ENCODE measurements at places on chromosomes 5 and 9. TPM values are rescaled to one million over a fixed set of nuclear protein-coding genes. Genes with fewer than 3 reads are reported as not detected.

GRCh38 chr9:8706531-8706930 lies 907.0 kb upstream of the DMAC1 start:
- DNase-seq = no peak

DNA sequence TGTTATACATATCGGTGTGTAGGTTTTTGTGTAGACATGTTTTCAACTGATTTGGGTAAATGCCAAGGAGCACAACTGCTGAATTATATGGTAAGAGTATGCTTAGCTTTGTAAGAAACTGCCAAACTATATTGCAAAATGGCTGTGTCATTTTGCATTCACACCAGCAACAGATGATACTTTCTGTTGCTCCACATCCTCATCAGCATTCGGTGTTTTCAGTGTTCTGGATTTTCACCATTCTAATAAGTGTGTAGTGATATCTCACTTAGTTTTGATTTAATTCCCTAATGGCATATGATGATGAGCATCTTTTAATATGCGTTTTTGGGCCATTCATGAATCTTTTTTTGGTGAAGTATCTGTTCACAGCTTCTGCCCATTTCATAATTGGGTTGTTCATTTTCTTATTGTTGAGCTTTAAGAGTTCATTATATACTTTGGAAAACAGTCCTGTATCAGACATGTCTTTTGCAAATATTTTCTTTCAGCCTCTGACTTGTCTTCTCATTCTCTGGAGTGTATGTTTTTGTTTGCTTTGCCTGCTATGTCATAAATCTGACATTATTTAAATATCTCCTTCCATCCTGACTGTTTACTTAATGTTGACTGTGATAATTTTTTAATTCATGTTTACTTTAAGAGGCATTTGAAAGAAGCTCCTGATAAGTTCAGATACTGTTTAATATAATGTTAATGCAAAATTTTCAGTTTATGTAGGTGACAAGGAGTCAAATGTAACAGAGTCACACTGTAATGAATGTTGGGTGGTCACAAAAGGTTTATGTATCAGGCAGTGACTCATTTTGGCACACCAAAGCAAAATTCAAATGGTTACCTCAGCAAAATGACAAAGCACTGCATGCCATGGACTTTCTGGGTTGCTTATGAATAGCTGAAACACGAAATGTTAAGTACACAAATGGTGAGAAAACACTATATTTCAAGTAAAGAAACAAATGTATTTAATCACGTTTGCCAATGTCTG lies 181.1 kb upstream of the DAB2 start:
- DNase-seq = no peak

GRCh38 chr5:123997462-123998215 lies 485.7 kb downstream of the CSNK1G3 start:
- no peak for DNase-seq

- DNase-seq = no peak
These were observed 33.1 kb downstream of the DAB2IP start for GRCh38 chr9:121684381-121685145.

- DNase-seq = peak; percentile 64
These were observed 99.9 kb downstream of the GTF3C4 start for GRCh38 chr9:132769906-132770769.

DNA sequence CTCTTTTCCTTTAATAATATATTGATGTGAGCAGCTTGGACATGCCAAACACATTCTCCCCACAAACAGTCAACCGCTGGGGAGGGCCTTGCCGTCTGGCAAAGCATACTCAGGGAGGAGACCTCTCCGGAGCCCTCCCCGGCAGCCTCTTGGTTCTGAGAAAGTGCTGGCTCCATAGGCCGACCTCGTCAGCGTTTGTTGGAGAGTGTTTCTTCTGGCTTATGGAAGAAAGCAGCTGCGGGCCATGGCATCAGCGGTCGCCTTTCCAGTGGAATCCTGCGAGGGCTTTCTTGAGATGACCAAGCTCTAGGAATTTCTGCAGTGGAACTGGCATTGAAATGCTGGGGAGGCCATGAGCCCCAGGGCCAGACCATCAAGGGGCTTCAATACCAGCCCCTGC lies 405.7 kb upstream of the IRX4 start:
- DNase-seq = no peak

DNA sequence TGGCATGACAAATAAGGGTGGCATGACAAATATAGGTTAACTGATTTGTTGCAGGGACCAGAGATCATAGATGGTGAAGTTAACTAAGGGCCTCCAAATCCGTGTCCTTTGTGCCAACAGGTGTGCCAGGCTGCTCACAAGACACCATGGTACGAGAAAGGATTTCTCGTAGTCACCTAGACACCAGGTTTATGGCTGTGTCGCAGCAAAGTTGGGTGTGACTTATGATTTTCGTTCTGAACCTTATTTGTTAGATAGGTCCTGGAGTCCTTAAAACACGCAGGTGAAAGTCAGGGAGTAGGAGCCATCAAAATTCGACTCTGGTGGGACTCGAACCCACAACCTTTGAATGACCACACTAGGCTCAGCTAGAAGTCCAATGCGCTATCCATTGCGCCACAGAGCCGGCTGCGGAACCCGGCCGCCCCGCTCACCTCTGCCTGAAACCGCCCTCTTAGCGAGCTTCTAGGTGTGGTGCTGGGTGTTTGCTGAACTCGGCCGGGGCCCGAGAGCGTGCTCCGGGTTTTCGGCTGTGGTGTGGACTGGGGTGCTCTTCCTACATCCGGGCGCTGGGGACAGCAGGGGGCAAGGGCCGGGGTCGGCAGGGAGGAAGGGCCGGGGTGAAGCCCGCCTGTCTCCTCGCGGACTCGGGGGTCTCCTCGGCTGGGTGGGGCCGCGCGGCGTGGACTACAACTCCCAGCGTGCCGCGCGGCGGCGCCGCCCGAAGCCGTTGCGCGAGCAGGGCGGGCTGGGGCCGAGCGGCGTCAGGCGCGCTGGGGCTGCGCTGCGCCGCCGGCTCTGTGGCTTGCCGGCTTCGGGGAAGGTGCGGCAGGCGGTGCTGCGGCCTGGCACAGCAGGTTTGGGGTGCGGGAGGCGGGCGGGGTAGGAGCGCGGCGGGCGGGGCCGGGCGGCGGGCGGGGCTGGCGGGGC lies at the start of gene SLC27A4:
SLC27A4 (plus strand) TSS at position 767 of the 930 bp plus-strand sequence. CDS start 2,606 bp downstream, outside the sequence.
- DNase-seq = peak; percentile 71

DNA sequence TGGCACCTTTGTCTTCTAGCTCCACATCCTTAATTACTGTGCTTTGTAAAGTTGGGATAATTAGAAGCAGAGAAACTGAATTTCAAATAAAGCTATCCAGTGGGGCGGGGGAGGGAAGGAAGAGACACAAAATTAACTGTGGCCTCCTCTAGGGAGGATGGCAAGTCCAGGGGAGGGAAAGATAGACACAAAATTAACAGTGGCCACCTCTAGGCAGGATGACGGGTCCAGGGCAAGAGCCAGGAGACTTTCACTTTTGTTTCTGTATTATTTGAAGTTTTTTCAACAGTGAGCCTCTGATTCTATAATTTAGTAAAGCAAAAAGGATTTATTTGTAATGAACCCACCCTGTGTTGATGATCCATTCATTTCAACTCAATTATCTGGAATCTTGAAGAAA lies 335.9 kb downstream of the MSX2 start:
- DNase-seq = no peak

- DNase-seq = no peak
These were observed 164.7 kb upstream of the TARS1 start for GRCh38 chr5:33275921-33276627.

Gene NKD2
- total RNA-seq = 0.94 TPM

Gene SPINK4
- total RNA-seq = not detected

Gene ERP44
- 14.5 TPM for total RNA-seq

Gene VCAN
- 0.61 TPM for total RNA-seq

Gene IFNK
- not detected for total RNA-seq

Gene SPATA24
- 3.6 TPM for total RNA-seq
